Activated CD4-positive, alpha-beta T cell treated with anti-CD3 and anti-CD28 coated beads, Interleukin-2, amount 10 ng/mL, durations not matched to agents 7 days and 5 days (primary cell): ENCODE measurements at places on chromosomes 4 and X. TPM values are rescaled to one million over a fixed set of nuclear protein-coding genes. Genes with fewer than 3 reads are reported as not detected.

Gene WDR17
- total RNA-seq = 0.83 TPM

GRCh38 chr4:113878668-113879067, 100.8 kb downstream of the ARSJ start:
- DNase-seq = no peak

GRCh38 chrX:47380268-47380667, 9.9 kb downstream of the ZNF157 start:
- DNase-seq = peak; percentile 75

GRCh38 chrX:24487571-24487970, 22.5 kb downstream of the PDK3 start:
- no peak for DNase-seq

Gene GUCY1B1
- 0.12 TPM for total RNA-seq

GRCh38 chr4:123659730-123660129, 263.1 kb downstream of the SPRY1 start:
- no peak for DNase-seq

GRCh38 chr4:78019414-78019813, 37.7 kb upstream of the FRAS1 start:
- DNase-seq = no peak

- no peak for DNase-seq
These were observed 97.1 kb downstream of the LDB2 start for GRCh38 chr4:16801356-16801755.

- no peak for DNase-seq
These were observed 166.4 kb downstream of the PARM1 start for GRCh38 chr4:75099321-75099720.

DNA sequence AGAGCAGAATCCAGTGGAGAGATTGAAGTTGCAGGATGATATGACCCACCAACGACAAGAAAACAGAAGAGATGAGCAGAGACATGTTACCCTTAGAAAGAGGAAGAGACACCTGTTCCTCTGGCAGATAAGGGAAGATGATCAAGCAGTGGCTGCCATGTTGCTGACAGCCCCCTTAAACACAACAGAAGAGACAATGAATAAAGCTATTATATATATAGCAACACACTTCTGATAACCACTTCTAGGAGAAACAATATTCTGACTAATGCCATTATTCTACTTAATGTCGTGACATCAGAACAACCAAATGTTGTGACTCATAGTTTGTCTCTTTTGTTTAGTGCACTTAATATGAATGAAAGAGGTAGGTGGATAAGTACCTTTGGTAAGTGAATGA, 44.9 kb downstream of the SH3RF1 start:
- DNase-seq = no peak

- DNase-seq = no peak
These were observed 121.6 kb upstream of the HTR2C start for GRCh38 chrX:114462266-114462665.

Gene BEX3
- 5.4 TPM for total RNA-seq

DNA sequence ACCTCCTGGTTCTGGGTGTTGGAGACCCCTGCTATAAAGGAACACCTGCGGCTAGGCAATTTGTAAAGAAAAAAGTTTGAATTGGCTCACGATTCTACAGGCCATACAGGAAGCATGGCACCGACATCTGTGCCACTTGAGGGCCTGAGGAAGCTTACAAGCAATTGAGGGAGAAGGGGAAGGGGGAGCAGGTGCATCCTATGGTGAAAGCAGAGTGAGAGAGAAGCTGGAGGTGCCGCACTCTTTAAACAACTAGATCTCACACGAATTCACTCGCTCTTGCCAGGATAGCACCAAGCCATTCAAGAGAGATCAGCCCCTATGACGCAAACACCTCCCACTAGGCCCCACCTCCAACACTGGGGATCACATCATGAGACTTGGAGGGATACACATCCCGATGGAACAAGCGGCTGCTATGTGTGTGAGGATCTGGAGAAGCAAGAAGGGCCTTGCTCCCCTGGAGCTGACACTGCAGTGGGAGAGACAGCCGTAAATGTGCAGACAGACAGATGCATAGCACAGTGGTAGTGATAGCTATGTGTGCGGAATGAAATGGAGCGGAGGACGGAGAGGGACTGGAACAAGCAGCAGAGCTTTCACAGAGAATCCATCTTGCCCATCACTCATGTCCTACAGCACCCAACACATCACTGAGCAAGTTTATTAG, 60.7 kb upstream of the HELT start:
- DNase-seq = no peak

GRCh38 chr4:110197529-110198042, 829 bp downstream of the ELOVL6 start:
- peak; percentile 50 for DNase-seq

DNA sequence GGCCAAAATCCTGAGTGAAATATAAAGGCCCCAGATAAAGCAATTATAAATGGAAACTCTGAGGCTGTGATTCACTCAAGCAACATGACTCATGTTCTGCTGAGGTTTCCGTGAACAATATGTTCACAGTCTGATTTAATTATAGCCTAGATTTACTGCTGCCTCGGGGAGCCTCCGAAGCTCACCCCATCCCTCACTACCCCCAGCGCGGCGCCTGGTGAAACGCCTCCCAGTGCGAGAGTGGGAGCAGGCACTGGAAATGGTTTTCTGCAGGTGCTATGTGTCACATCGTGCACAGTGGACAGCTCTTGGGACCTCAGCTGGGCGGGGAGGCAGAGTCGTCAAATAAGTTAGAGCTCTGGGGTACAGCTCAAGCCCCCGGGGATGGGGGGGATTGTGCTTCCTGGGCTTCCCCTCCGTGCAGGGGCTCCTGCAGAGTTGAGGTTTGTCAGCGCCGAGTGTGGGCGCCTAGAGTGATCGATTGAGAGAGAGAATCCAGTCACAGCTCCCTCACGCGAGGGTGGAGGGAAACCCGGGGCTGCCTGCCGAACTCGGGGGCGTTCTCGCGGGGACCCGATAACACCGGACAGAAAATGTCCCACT, 110.6 kb downstream of the PHKA2 start:
- no peak for DNase-seq

Gene TMEM144
- total RNA-seq = not detected

DNA sequence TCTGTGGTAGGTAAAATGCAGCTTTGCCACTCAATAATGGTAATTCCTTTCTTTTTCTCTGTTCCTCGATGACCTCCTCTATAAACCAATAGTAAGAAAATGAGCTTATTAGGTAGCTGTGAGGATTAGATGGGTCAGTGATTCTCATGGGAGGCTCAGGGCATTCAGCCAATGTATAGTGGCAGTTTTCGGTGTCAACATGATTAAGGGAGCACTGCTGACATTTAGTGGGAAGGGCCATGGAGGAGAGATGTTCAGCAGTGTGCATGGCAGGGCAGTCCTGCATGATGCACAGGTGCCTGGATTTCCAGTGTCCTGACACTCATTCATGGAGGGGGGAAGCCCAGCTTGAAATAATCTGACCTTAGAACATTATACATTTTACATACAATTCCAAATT, 232.8 kb downstream of the PDGFC start:
- DNase-seq = no peak

Gene PNPLA4
- 5.9 TPM for total RNA-seq

DNA sequence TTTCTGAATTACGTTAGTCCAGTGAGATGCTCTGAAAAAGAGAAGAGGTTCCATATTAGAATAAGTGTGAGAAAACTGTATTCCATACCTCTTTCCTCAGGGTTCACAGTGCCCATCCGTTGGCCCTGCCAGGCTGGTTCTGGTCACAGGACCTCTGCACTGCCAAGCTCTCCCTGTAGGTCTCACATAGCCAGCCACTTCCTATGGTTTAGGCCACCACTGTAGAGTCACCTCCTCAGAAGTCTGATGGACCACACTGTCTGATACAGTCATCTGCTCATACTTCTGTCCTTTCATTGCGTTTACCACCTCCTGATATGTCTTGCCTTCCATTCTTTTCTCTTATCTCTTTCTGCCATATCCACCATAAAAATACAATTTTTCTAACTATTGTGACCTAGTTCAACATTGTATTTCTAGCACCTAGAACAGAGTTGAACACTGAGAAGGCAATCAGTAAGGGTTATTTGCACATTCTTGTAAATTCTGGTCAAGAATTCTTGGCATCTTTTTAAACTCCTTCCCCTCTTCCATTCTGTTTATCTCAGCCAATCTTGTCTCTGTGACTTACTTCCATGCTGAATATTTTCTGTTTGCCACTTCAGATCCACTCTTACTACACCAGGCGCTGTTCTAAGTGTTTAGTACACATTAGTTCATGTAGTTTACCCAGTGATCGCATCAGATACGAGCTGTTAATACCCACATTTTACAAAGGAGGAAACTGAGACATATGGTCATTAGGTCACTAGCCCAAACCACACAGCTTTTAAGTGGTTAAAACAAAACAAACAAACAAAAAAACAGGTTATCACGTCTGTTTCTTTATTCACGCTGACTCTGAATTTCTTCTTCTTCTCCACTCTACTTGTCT, 125.6 kb downstream of the CBR4 start:
- DNase-seq = no peak

DNA sequence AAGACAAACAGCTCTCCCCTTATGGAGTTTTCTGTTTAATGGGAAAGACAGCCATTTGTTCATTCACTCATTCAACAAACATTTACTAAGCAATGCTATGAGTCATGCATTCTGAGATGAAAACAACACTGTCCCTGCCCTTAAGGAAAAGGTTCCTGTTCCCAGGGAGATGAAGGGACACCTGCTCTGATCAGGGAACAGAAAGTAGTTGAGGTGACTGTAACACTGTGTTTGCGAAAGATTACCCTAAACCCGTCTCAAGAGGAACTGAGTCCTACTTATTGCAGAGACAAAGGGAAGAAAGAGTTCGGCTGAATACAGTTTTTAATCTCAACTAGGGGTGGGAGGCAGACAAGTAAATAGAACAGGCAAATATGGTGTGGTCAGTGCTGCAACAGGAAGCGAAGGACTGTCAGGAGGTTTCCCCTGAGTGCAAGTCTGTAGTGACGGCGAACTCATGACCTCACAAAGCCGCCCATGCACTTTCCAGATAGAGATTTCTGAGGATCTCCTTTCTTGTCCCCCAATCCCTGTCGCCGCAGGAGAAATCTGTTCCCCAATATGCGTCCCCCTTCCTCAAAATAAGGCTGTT, 712 bp downstream of the STX18 start:
- DNase-seq = peak; percentile 44

DNA sequence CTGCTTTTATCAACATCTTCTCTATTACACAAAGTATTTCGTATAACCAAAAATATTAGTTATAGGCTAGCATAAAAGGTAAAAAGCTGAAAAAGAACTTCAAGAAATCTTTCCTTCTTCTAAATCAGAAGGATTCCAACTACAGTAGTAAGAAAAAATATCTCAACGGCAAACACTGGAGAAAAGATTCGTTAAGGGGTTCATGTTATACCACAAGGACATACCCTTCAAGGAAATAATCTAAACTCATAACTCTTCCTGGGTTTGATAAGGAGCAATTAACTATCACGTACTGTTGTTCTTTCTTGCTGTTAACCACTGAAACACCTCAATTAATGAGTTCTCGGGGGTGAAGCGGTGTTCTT, 1.5 kb downstream of the SMIM14 start:
- DNase-seq = no peak

DNA sequence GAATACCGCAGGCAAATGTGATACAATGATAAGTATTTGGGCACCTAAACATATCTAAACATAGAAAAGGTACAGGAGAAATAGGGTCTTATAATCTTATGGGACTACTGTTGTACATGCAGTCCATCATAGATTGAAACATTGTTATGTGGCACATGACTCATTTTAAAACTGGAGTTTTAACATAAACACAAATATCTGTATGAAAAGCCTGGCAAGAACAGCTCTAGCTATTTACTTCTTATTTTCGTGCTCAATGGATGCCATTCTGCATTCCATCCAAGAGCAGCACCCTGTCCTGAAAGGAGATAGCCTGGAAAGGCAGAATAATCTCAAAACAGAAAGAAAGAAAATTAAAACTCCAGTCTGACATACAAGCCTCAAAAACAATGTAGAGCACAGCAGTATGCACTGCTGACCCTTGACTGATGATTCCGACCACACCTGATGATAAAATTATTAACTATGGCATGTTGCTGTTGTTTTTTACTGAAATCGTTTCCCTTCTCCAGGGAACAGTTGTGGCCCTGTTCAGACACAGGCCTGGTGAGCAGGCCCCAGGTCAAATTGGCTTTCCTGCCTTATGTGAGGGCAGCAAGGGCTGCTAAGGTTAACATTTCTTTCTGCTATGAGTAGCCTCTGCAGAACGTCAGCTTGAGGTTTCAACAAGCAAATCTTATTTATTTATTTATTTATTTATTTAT, 152.7 kb downstream of the APBB2 start:
- DNase-seq = no peak

DNA sequence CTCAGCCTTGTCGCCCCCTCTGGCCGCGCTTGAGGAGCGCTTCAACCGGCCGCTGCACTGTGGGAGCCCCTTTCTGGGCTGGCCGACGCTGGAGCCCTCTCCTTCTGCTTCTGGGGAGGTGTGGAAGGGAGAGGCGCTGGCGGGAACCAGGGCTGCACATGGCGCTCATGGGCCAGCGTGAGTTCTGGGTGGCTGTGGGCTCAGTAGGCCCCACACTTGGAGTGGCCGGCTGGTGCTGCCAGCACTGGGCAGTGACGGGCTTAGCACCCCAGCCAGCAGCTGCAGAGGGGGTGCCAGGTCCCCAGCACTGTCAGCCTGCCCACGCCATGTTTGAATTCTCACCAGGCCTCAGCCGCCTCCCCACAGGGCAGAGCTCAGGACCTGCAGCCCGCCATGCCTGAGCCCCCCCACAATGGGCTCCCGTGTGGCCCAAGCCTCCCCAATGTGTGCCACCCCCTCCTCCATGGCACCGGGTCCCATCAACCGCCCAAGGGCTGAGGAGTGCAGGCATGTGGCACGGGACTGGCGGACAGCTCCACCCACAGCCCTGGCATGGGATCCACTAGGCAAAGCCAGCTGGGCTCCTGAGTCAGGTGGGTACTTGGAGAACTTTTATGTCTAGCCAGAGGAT, 615.2 kb downstream of the TRIML1 start:
- DNase-seq = no peak

GRCh38 chr4:103786014-103786413, 66.2 kb upstream of the TACR3 start:
- no peak for DNase-seq

GRCh38 chr4:162683659-162684370, 482.9 kb downstream of the NAF1 start:
- DNase-seq = no peak

GRCh38 chr4:119829326-119829725, 200.7 kb upstream of the PDE5A start:
- DNase-seq = no peak

DNA sequence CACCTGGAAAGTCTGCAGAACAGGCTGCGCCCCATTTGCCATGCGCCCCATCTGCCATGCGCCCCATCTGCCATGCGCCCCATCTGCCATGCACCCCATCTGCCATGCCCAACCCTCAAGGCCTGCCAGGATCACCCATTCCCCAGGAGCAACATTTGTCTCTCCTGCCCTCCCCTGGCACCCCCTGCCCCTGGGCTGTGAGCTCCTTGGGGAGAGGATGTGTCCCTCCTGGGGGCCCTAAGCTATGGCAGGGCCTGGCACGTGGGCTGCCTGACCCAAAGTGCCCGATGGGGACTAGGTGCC, 82.6 kb downstream of the FAM53A start:
- DNase-seq = no peak

GRCh38 chr4:150664935-150665334, 83.0 kb downstream of the MAB21L2 start:
- DNase-seq = no peak
